Mesendoderm (in vitro differentiated cells): ENCODE measurements at places on chromosomes 7 and 10.

DNA sequence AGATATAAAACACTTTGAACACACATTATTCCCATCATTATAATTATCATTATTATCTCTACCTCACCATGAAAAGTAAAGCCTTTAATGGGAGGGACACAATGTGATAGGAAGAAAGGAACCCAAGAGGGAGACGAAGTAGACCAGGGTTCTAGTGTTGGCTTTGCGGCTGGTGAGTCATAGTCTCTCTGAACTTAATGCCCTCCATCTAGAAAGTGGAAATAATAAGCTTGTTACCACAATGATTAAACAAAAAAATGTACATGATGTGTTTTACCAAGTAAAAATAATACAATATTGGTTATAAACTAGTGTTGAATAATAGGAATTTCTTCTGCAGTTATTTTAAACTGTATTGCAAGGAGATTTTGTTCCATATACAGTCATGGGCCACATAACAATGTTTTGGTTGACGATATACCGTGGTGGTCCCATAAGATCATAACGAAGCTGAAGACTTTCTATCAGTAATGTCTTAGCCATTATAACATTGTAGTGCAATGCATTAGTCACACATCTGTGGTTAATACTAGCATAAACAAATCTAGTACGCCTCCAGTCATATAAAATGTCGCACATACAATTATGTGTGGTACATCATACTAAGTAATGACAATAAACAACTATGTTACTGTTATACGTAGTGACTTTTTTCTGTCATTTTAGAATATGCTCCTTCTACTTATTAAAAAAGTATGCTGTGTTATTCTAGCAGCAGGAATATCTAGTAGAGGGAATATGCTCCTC lies 450.6 kb upstream of the SORCS1 start:
- DNase-seq: no peak

- DNase-seq: peak; percentile 85
Observed at GRCh38 chr10:110495731-110496552, 1.8 kb upstream of the DUSP5 start.

- DNase-seq: no peak
Observed at GRCh38 chr7:134444198-134444960, 14.5 kb downstream of the AKR1B1 start.

DNA sequence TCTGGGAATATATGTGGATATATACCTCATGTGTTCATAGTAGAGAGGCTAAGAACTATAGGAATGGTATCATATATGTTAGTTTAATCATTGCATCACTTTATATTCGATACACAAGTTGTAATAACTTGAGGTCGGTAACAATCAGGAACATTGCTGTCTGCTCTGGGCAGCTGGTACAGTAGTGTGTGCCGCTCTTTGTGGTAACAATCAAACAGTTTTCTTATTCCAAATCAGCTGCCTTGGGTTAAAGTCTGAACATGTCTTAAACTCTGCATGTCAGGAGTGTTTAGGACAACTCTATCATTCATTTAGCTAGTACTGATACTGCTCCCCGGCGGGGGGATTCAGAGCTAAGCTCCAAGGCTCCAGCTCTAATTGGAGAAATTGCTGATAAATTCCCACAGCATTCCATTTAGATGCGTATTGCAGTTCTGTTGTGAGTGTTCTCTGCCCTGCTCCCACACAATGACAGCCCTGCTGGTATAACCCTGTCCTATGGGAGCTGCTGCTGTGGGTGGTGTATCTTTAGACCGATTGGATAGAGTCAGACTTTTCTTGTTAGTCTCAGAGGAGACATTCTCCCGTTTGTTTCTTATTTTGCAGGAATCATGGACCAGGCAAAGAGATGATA lies 707.5 kb upstream of the FZD8 start:
- peak; percentile 75 for DNase-seq

- peak; percentile 59 for DNase-seq
Observed at GRCh38 chr10:21171197-21171935, 274.3 kb upstream of the NEBL start.

- no peak for DNase-seq
Observed at GRCh38 chr7:123120286-123120685, 79.5 kb downstream of the SLC13A1 start.
